Hematopoietic multipotent progenitor cell (in vitro differentiated cells): ENCODE measurements at places on chromosomes 13 and 19.

DNA sequence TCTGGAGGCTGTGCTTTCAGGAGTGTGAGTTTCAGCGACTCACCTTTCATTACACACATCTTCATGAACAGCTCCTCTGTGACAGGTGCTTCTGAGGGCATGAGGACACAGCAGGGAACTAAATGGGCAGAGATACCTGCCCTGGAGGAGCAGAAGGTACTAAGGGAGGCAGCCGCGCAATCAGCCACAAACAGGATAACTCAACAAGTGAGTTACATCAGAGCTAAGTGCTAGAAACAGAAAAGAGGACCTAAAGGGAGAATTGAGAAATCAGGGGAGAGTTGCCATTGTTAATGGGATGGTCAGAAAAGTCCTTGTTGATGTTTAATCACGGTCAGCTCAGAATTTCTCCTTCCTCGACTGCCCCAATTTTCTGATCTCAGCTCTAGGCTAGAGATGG is 42.5 kb downstream of the SYDE1 start:
- DNase-seq: no peak

DNA sequence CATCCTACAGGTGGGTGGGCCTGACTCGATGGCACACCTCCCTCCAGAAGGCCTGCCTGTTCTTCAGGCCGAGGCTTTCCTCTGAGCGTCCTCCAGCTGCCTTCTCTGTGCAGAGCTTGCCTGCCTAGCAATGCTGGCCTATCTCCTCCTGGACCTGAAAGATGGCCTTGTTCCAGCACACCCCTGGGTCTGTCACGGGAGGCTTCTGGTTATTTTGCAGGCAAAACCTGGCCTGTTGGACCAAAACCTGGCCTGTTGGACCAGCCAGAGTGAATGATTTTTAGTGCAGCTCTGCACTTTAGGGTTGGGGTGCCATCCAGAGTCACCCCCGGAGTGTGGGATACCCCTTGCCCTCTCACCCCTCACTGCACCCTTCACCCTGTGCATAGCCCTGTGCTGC is 128.4 kb downstream of the KATNAL1 start:
- DNase-seq: no peak

DNA sequence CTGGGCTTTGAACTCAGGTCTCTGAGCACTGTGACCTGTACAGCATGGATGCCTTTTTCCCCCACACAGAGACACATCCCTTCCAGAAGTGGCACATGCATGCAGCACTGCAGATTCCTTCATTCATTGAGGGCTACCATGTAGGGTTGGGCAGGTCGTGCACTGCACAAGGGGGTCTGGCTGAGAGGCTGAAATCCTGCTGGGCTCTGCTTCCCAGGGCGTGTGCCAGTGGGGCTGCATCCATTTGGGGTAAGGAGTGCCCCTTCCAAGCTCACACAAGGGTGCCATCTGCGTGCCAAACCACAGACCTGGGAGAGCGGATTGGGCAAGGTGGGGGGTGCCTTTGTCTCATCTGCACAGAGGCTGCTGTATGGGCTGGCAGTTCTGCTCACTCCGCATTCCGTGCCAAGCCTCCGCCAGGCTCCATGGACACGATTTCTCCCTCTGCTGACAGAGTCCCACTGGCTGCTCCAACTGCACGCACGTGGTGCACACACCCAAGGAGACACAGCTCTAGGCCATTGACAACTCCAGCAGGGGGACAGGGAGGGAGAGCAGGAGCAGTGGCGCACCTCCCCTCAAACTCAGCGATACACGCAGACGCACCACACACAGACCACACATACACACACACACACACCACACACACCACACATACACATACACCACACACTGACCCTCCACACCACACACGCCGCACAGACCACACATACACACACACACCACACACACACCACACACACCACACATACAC is 4.5 kb upstream of the SHISA7 start:
- DNase-seq: no peak

GRCh38 chr13:71503781-71504180 is 363.2 kb downstream of the DACH1 start:
- no peak for DNase-seq

- peak; percentile 48 for DNase-seq
Observed at GRCh38 chr19:49116544-49116943, 2.4 kb downstream of the LIN7B start.
